ENCODE measurements at places on chromosomes 6 and 20.

DNA sequence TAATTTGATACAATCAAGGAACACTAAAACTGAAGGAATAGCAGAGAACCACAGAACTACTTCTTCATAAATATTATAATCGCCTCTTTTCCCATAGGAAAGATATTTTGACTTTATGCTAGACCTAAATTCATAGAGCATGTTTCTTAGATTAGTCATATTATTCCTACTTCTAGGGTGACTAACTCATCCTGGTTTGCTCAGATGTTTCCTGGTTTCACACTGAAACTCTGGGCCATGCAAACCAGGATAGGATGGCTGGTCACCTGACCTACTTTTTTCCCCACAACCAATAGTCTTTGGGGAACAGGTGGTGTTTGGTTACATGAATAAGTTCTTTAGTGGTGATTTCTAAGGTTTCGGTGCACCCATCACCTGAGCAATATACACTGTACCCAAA lies 42.8 kb downstream of the MMS22L start:
- no peak for DNase-seq

- no peak for DNase-seq
Measured at GRCh38 chr6:84953111-84953755, 188.8 kb upstream of the TBX18 start.

- peak; percentile 52 for DNase-seq
Measured at GRCh38 chr20:6698056-6698455, 69.4 kb upstream of the BMP2 start.

GRCh38 chr6:18501663-18502013 lies 114.5 kb downstream of the RNF144B start:
- no peak for DNase-seq

DNA sequence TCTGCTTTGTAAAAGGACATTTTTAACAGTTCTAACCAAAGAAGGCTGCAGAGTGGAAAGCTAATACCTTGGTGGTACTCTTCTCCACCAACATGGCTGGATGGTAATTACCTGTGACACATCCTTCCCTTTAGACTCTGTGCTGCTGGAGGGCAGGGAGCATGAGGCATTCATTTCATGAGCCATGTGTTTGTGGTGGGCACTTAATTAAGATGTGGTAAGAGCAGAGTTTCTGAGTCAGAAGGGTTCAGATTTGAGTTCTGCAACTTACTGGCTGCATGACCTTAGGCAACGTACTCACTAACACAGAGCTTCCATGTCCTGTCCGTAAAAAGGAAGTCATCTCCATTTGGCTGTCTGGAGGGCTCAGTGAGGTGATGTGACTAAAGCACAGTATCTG lies 9.1 kb upstream of the ZNF133 start:
- DNase-seq: no peak

DNA sequence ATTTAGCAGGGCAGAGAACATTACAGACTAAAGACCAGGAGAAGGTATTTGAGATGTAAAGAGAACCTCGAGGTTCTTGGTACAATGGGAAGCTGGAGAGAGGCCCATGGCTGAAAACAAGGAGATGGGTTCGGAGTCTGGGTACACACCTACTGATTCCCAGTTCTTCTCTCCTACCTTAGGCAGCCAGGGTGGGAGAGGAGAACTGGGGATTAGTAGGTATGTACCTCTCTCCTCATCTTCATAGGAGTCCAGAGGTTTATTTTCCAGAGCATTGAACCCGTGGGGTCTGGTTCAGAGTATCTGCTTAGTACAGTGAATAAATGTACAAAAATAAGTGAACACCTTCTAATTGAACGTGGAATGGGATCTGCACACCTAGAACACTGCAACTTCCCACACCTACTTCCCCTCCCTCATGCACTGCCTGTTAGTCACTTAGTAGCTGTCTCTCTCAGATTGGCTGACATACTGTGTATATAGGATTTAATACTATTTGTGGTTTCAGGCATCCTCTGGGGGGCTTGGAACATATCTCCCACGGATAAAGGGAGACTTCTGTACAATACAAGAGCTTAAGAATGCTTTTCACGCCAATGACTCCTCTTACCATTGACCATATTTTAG lies 23.5 kb upstream of the NUP153 start:
- no peak for DNase-seq

GRCh38 chr20:63694584-63695423 lies 1.6 kb upstream of the TNFRSF6B start:
- no peak for DNase-seq

DNA sequence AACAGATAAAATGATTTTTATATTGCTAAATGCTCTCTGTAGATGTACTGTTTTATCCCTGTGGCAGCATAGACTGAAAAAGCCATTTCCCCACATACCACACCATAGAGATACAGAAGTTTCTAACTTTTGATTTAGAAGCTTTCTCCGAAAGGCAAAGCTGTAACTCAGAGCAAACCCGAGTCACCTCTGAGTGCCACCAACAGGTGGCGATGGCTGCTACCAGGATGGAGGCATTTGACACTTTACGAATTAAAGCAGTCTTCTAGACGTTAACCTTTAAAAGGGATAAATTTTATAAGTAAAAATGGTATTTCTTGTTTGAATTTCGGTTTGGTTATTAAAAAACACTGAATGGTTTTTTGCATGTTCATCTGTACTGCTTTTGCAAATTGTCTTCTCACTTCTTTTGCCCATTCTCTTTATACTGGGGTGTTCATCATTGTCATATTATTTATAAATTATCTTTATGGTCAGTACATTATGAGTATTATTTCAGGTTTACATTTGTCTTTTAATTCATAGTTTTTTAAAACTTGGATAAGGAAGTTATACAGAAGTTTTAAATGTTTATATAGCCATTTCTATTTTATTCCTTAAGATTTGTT lies 201.0 kb upstream of the CEP162 start:
- peak; percentile 24 for DNase-seq

- DNase-seq: peak; percentile 45
Measured at GRCh38 chr20:38290829-38291814, 12.8 kb upstream of the BPI start.

DNA sequence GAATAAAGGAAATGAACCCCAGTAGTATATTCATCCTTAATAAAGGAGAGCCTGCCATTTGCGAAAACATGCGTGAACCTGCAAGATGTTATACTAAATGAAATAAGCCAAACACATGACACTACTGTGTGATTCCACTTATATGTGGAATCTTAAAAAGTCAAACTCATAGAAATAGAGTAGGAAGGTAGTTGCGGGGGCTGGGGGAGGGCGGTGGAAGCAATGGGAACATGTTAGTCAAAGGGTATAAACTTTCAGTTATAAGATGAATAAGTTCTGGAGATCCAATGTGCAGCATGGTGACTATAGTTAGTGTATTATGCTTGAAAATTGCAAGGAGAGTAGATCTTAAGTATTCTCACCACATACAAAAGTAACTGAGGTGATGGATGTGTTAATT lies 72.9 kb downstream of the ANKRD6 start:
- DNase-seq: no peak

DNA sequence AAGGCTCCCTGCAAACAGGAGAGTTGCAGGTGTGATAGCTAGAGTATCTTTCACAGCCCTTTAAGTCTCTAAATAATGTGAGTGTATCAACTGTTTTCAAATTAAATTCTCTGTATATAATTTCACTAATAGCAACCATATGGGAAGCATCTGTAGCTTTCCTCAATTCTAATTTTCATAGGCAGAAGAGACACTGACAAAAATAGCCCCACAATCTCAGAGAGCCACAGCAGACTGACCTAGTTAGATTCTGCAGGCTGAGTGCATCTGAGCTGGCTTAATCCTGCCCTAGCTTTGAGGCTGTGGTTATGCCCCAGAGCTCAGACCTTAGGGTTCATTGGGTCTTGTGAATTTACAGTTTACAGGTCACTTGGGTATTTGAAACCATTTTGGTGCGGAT lies 63.9 kb downstream of the MAP7 start:
- DNase-seq: no peak

GRCh38 chr20:13953227-13953626 lies 37.2 kb downstream of the SEL1L2 start:
- no peak for DNase-seq

GRCh38 chr6:43389730-43390295 lies 20.4 kb upstream of the ZNF318 start:
- DNase-seq: no peak

DNA sequence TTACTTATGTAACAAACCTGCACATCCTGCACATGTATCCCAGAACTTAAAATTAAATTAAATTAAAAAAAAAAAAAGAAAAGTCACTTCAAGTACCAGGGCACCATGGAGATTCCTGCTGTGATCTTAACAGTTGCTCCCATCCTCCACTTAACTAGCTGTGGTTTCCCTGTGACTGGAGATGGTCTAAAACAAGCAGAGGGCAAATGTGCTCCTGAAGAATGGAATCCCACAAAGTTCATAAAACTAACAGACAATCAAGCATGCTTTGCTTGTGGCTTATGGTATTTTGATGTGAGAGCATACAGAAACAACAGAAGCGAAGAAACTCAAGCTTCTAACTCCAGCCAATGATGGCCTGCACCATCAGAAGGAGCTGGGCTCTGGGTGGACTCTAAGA lies 153.6 kb upstream of the KCNK16 start:
- DNase-seq: no peak

DNA sequence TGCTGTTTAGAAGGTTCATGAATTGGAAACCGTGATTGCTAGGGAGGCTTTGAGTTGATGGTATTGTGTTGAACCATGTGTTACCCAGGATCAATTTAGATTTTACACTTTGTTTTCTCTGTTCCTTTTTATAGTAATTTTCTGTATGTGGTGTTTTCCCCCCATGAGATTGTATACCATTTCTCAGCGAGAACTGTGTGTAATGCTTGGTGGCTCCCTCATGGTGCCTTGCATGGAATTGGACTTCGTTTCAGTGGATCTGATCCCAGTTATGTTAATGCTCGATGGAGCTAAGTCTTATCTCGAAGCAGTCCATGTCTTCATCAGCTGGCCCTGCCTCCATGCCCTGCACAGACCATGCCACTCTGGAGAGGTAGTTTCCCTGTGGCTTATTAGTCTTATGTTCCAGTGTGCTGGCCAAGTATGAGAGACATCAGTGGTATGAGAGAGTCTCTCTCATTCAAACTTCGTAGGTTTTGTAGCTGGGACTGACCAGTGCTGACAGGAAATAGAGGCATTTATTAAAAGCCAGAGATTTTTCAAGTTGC lies 18.7 kb downstream of the PTPN1 start:
- no peak for DNase-seq

GRCh38 chr6:9399916-9400315 lies 964.6 kb upstream of the SLC35B3 start:
- no peak for DNase-seq

Measured in NCI-H510A treated with DMSO at 0.1 percent for 48 hours (cell line).